Thyroid gland (tissue), 4 donors: ENCODE measurements at places on chromosomes 16 and 17. TPM values are rescaled to one million over a fixed set of nuclear protein-coding genes. Genes with fewer than 3 reads are reported as not detected.

The PRAC2 gene
- not detected for total RNA-seq

The OR1F1 gene
- not detected for total RNA-seq

The NPIPA3 gene
- not detected for total RNA-seq

The KRTAP1-5 gene
- total RNA-seq, result not detected

DNA sequence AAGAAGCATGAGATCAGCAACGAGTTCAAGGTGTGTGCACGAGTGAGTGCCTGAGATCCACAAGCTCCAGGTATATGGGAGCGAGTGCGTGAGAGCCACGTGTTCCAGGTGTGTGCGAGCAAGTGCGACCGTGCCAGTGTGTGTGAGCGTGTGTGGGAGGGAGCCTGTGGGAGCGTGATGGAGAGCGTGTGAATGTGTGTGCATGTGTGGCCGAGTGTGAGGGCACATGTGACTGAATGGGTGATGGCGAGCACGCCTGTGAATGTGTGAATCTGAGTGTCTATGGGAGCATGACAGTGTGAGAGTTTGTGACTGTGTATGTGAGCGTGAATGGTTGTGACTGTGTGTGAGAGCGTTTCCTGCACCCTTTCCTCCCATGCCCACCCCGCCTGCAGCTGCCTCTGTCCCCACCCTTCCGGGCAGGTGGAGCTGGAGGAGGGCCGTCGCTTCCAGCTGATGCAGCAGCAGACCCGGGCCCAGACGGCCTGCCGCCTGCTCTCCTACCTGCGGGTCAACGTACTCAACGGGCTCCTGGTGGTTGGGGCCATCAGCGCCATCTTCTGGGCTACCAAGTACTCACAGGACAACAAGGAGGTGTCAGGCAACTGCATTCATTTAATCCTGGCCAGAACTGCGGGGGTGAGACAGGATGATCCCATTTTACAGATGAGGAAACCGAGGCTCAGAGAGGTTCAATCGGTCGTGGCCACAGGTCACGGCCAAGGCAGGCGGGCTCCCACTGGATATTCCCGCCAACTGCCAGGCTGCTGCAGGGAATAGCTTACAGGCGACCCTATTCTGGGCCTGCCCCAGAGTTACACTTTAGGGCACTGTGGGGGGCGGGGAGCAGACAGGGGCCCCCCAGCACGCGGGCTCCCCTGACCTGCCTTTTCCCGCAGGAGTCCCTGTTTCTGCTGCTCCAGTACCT lies 3.7 kb downstream of the TMC8 start:
- no peak for DNase-seq

- DNase-seq, result no peak
Measured at GRCh38 chr17:82160075-82160474, 52.6 kb downstream of the CCDC57 start.

DNA sequence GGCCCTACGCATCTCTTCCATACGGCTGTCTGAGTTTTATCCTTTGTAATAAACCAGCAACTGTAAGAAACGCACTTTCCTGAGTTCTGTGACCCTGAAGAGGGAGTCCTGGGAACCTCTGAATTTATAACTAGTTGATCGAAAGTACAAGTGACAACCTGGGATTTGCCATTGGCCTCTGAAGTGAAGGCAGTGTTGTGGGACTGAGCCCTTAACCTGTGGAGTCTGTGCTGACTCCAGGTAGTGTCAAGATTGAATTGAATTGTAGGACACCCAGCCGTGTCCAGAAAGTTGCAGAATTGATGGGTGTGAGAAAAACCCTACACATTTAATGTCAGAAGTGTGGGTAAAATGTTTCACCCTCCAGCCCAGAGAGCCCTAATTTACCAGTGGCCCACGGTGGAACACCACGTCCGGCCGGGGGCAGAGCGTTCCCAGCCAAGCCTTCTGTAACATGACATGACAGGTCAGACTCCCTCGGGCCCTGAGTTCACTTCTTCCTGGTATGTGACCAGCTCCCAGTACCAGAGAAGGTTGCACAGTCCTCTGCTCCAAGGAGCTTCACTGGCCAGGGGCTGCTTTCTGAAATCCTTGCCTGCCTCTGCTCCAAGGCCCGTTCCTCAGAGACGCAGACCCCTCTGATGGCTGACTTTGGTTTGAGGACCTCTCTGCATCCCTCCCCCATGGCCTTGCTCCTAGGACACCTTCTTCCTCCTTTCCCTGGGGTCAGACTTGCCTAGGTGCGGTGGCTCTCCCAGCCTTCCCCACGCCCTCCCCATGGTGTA lies 1.5 kb downstream of the GAA start:
- DNase-seq, result no peak

- DNase-seq, result peak; percentile 4
Measured at GRCh38 chr17:6269478-6269877, 165.4 kb downstream of the AIPL1 start.

DNA sequence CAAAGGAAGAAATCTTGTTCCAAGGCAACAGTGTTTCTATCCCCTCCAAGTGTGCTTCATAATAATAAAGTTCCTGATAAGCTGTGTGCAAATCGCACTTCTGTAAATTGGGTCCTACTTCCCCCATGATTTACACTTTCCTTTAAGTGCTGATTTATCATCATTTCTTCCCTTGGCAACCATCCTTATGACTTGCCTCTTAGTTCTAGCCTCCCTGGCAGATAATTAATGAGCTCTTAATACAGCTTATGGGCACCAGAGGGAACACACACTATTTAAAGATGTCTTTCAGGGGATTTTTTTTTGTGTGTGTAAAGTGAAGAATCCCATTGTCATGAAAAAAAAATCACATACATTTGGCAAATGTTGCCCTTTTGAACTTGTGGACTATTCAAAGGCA lies 101.6 kb upstream of the MPHOSPH6 start:
- DNase-seq, result no peak

GRCh38 chr16:1494711-1495110 lies 1.6 kb downstream of the TELO2 start:
- no peak for DNase-seq
